ENCODE measurements at places on chromosomes 7 and 10. TPM values are rescaled to one million over a fixed set of nuclear protein-coding genes. Genes with fewer than 3 reads are reported as not detected.

Gene SLC13A1
- total RNA-seq = not detected

Gene MET
- 80.8 TPM for total RNA-seq

Gene PRLHR
- not detected for total RNA-seq

Gene MSS51
- 0.59 TPM for total RNA-seq

Gene UNCX
- not detected for total RNA-seq

Gene PNLIPRP3
- not detected for total RNA-seq

Gene CRYGN
- not detected for total RNA-seq

DNA sequence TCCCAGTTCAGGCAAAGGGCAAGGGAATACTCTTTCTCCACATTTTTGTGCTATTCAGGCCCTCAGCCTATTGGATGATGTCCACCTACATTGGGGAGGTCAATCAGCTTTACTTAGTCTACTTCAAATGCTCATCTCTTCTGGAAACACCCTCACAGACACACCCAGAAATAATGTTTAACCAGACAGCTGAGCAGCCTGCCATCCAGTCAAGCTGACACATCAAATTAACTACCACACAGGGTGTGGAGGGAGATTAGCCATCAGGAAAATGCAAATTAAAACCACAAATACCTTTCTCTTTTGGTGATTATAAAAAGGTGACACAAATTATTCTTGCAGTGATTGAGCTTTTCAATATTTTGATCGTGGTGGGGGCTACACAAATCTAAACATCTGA, 74.7 kb upstream of the FZD8 start:
- DNase-seq = no peak

GRCh38 chr7:92992483-92992882, 125.3 kb downstream of the SAMD9 start:
- DNase-seq = no peak

GRCh38 chr10:132002004-132002403, 20.3 kb upstream of the BNIP3 start:
- DNase-seq = no peak

GRCh38 chr10:75836064-75836463, 404.6 kb downstream of the LRMDA start:
- no peak for DNase-seq

GRCh38 chr10:96626795-96627194, 40.0 kb upstream of the TM9SF3 start:
- DNase-seq = no peak

DNA sequence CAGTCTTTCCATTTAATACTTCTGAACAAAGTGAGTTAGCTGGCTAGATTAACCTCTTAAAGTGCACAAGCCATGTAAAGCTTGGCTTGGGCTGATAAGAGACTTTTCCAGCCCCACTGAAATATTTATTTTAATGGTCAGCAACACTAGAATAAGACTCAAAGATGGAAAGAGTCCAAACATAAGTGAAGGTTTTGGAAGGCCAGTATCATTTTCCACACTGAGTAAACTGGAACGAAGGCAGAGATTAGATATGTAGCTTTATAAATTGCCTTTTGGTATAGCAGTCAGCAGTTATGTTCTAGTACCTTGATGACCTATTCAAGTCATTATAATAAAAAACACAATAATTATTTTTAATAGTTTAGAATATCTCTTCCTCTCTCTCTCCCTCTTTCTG, 102.2 kb downstream of the HDAC9 start:
- DNase-seq = no peak

DNA sequence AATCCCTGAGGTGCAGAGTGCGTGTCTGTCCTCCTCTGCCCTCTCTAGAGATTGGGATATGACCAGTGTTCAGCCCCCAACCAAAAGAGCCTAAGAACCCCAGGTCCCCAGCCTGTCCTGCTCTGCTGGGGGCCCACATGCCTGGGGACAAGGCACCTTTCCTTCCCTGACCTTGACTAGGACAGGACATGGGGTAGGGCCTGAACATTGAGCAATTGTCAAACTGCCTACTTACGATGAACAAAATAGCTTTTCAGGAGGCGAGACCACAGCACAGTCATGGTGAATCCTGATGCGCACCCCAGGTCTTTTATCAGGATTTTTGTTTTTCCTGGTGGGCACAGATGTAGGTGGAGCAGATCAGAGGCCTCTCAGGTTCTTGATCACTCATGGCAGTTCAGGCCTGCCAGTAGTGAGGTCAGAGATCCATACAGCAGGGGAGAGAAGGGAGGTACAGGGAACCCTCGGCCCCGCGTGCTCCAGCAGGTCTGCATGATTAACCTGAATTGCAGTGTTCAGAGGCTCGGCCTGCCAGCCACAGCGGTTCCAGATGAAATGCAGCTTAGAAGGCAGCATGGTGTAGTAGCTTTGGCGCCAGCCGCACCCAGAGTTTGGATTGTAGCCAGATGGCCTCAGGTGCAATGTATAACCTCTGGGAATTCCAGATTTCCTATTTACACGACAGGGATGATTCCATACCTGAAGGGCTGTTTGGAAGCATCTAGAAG, 191.3 kb downstream of the CUX1 start:
- no peak for DNase-seq

- no peak for DNase-seq
These were observed 261.0 kb downstream of the STK31 start for GRCh38 chr7:23971031-23971430.

DNA sequence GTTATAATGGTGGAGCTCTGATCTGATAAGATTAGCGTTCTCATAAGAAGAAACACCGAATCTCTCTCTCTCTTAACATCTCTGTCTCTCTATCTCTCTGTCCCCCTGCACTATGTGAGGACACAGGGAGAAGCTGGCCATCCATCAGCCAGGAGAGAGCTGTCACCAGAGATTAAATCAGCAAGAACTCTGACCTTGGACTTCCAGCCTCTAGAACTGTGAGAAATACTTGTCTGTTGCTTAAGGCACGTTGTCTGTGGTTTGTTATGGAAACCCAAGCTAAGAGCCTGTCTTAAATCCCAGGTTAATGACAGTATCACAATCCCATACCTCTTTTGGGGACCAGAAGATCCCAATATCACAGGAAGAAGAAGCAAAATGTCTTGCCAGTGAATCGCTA, 132.0 kb upstream of the AKR1E2 start:
- no peak for DNase-seq

GRCh38 chr10:6348096-6348874, 145.6 kb downstream of the PFKFB3 start:
- no peak for DNase-seq

GRCh38 chr10:24674892-24675632, 48.6 kb downstream of the ARHGAP21 start:
- DNase-seq = no peak

GRCh38 chr7:68865351-68866199, 732.7 kb upstream of the AUTS2 start:
- no peak for DNase-seq
